ENCODE measurements at places on chromosomes 2 and 18.

GRCh38 chr2:101517758-101518271 is 42.9 kb upstream of the RFX8 start:
- no peak for DNase-seq

DNA sequence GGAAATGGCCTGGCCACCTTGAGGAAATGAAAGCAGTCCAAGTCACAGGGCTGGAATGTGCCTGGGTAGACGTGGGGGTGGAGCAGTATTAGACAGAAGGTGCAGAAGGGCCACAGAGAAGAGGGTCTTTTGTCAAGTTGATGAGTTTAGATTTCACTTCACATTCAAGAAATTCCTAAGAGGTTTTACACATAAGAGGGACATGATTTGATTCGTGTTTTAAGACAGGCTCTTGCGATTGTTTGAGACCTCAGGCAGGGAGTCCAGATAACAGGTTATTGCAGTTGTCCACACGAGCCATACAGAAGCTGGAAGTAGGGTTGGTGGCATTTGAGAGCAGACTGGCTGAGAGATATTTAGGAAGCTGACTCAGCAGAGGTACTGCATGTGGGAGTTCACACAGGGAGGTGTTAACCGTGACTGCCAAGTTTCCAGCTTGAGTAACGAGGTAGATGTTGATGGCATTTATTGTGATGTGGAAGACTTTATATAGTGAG is 64.6 kb downstream of the NEB start:
- no peak for DNase-seq

DNA sequence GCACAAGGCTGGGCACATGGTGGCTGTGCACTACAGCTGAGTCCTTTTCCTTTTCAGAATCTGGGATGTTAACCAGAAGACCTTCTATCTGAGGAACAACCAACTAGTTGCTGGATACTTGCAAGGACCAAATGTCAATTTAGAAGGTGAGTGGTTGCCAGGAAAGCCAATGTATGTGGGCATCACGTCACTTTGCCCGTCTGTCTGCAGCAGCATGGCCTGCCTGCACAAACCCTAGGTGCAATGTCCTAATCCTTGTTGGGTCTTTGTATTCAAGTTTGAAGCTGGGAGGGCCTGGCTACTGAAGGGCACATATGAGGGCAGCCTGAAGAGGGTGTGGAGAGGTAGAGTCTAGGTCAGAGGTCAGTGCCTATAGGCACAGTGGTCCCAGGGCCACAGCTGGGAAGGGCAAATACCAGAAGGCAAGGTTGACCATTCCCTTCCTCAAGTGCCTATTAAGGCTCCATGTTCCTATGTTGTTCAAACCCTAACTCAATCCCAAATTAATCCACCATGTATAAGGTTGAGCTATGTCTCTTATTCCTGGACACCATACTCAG is 2.2 kb downstream of the IL1RN start:
- no peak for DNase-seq

DNA sequence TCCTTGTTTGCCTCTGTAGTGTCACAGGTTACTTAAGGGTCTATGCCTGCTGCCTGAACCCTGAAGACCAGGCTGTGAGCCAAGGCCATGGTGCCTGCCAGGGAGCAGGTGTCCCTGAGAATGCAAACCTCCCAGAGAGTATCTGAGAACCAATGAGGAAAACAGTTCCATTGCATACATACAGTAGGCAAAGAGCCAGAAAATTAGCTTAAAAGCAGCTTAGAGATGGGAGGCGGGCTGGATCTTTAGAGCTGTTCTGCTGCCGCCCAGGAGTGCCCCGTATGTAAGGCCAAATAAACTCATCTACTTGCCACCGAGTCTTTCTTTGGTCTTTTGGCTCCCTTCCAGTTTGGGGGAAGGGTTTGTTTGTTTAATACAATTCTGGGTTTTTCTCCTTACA is 327.9 kb downstream of the CLIP4 start:
- DNase-seq = no peak
